ENCODE measurements at places on chromosomes 2 and 18.

- no peak for DNase-seq
Measured at GRCh38 chr18:59143441-59143840, 3.8 kb downstream of the SEC11C start.

GRCh38 chr2:104864280-104865095 lies 10.6 kb downstream of the POU3F3 start:
- no peak for DNase-seq

GRCh38 chr2:76008001-76008702 lies 297.4 kb upstream of the GCFC2 start:
- no peak for DNase-seq

- DNase-seq = no peak
Measured at GRCh38 chr2:230774348-230774951, 61.8 kb downstream of the CAB39 start.

DNA sequence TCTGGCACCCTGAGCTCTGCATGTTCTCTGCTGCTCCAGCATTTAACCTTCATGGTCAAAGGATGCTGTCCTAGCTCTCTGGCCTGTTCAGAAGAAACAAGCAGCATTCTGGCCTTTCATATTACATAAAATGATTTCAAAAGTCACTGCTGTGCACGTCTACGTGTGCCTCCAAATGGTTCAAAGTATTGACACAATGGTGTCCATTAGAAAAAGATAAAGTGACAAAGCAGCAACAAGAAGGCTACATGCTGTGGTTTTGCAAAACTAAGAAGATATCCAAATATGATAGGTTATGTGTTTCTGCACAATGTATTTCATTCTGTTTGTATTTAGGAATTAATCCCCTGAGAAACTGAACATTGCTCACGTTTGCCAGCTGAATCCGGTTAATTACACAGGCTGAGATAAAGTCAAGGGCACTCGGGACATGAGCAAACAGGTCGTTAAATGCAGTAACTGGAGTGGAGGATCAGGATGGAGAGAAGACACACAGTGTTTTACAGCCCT lies 258.5 kb downstream of the DOK6 start:
- DNase-seq = no peak

- DNase-seq = no peak
Measured at GRCh38 chr2:121184248-121184862, 100.6 kb downstream of the TFCP2L1 start.

DNA sequence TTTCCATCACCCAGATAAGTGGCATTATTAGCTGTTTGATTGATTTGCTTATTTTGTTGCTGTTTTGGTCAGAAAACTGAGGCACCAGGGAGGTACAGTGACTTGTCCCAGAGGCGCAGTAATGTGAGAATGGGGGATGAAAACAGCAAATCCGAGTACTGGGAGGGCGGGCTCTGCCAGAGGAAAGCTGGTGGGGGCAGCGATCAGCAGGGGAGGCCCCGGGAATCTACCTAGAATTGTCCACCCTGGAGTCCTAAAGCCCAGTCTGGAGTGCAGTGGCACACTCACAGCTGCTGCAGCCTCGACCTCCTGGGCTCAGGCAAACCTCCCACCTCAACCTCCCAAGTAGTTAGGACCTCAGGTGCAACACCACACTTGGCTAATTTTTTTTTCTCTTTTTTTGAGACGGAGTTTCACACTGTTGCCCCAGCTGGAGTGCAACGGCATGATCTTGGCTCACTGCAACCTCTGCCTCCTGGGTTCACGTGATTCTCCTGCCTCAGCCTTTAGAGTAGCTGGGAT lies 17.0 kb upstream of the PTMA start:
- DNase-seq = no peak

DNA sequence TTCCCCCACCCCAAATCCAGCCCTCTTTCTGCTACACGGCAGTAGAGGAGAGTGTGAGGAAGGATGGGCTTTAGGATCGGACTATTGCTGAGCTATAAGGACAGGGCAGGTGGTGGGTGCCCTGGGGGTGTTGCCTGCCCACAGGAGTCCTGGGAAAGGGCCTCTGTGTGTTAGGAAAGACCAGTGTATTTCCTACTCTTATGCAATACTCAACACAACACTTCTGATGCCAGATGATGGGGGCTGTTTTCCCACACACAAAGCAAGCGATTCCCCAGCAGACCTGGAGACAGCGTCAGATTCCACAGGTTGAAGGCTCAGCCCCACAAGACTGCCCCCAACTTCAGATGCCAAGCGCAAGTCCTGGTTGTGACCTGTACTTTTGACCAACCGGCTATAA lies 91.0 kb upstream of the LCLAT1 start:
- DNase-seq = no peak

GRCh38 chr2:145036421-145037011 lies 516.6 kb upstream of the ZEB2 start:
- DNase-seq = no peak
